ENCODE measurements at places on chromosomes 6 and 20.

GRCh38 chr6:43923376-43924221 is 153.6 kb downstream of the VEGFA start:
- DNase-seq: no peak

GRCh38 chr20:53843645-53844044 is 226.7 kb downstream of the BCAS1 start:
- no peak for DNase-seq

GRCh38 chr6:167396659-167397490 is 72.0 kb downstream of the TTLL2 start:
- no peak for DNase-seq

GRCh38 chr20:62252342-62252966 is 14.1 kb downstream of the OSBPL2 start:
- no peak for DNase-seq

DNA sequence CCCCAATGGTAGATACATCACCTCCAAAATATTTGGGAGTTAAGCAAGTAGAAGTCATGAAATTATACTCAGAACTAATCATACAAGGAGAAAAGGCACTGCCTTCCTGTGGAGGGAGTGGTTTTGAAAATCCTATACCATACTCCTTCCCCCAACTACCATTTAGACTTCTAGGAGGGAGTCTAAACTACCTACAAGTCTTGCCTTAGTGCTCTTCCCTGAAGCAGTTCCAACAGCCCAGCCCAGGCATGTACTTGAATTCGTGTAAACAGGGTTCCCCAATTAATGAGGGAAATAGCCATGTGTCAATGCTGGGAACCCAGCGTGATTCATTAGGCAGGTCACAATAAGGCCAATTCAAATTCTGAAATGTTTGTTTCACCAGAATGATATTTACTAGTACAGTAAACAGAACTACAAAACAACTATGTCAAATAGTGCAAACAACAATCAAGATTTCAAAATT is 39.1 kb upstream of the SGK1 start:
- no peak for DNase-seq

DNA sequence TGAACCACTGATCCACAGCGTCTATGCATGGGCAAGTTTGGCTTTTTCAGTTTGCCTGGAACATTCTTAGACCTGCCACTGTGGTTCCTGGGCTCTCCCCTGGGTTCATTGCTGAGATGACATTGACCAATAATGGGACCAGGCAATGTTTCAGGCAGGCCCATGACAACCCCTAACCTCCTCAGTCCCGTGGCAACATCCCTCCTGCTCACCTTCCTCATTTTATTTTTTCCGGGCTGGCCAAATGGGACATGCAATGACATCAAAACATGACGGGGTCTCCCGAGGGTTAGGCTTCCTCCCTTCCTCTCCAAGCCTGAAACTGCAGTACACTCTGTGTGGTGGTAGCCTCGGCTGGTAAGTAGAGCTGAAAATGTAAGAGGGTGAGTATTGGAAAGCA is 234.0 kb upstream of the RREB1 start:
- DNase-seq: no peak
